ENCODE measurements at places on chromosomes 16 and 17.

- peak; percentile 96 for DNase-seq
These were observed 772 bp downstream of the CHD3 start for GRCh38 chr17:7889166-7889955.

- DNase-seq: peak; percentile 28
These were observed 167.5 kb downstream of the RAB11FIP4 start for GRCh38 chr17:31558748-31559583.

DNA sequence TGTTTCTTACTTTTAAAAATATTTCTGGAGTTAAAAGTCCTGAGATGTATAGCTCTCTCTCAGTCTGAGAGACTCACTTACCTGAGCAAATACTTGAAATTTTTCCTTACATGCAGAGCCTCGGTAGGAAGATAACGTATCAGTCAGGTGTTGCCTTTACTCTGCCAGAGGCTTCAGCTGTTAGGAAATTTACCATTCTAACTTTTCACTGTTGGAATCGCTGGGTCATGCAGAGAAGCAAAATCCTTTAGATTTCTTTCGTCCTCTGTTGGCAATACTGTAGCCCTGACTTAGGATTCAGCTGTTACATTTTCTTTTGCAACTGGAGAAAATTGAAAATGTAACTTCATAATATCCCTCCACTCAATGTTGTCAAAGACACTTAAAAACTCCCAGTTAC lies 20.0 kb upstream of the KCNJ16 start:
- no peak for DNase-seq

DNA sequence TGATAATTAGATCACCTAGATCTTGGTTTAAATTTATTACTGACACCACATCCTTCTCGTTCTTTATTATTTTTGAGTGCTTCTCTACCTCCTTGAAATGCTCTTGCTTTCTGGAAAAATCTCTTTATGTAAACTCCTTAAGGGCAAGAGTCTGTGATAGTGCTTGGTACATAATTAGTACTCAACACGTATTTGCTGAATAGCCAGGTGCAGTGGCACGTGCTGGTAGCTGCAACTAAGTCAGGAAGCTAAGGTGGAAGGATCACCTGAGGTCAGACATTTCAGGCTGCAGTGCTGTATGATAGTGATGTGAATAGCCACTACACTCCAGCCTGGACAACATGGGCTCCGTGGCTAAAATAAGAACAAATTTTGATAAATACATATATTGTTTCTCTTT lies 63.0 kb downstream of the PPM1E start:
- no peak for DNase-seq

DNA sequence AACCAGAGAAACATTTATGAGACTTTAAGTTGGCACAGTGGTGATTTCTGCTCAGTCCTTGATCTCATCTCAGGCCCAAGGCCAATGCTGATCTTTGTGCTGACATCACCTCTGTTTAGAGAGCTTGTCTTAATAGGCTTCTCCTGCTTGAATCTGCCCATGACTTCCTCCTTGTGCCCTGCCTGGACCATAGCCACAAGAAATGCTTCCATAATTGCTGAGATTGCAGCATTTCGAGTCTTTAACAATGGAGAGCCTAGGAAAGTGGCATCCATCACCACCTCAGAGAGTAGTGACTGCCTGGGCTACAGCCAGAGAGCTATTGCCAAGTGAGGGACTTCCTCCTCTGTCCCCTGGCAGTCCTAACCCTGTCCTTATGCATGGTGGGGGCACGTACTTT lies 25.1 kb upstream of the MMP2 start:
- no peak for DNase-seq

DNA sequence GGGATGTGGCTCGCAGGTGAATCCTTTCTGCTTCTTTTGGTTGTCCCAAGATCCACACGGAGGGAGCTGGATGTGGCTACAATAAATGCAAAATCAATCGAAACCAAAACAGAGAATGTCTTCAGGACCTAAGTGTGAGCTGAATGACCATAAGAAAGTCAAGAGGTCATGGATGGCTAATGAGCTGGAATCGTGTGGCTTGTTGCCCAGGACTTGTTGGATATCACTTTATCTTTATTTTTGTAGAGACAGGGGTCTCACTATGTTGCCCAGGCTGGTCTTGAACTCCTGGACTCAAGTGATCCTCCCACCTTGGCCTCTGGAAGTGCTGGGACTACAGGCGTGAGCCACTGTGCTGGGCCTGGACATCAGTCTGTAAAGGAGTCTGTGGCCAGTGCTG lies 326.8 kb upstream of the N4BP1 start:
- no peak for DNase-seq

- DNase-seq: no peak
These were observed 678 bp upstream of the BAIAP2 start for GRCh38 chr17:81034168-81034777.

DNA sequence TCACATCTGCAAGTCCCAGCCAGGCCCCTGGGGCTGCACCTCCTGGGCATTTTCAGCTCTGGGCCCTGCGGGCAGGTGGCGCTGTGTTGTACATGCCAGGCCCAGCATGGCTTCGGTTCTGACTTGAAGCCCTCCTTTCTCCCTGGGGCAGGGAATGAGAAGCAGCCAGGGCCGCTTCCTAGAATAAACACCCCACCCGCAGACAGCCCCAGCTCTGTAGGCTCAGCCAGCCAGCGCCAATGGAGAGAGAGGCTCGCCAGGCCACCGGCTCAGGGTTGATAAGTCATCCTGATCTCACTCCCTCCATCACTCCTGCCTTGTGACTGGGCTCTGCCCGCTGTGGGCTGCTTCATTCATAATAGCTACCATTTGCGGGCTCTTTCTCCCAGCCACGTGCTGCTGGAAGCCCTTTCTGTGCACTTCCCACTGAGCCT lies 6.0 kb upstream of the GLIS2 start:
- DNase-seq: no peak

DNA sequence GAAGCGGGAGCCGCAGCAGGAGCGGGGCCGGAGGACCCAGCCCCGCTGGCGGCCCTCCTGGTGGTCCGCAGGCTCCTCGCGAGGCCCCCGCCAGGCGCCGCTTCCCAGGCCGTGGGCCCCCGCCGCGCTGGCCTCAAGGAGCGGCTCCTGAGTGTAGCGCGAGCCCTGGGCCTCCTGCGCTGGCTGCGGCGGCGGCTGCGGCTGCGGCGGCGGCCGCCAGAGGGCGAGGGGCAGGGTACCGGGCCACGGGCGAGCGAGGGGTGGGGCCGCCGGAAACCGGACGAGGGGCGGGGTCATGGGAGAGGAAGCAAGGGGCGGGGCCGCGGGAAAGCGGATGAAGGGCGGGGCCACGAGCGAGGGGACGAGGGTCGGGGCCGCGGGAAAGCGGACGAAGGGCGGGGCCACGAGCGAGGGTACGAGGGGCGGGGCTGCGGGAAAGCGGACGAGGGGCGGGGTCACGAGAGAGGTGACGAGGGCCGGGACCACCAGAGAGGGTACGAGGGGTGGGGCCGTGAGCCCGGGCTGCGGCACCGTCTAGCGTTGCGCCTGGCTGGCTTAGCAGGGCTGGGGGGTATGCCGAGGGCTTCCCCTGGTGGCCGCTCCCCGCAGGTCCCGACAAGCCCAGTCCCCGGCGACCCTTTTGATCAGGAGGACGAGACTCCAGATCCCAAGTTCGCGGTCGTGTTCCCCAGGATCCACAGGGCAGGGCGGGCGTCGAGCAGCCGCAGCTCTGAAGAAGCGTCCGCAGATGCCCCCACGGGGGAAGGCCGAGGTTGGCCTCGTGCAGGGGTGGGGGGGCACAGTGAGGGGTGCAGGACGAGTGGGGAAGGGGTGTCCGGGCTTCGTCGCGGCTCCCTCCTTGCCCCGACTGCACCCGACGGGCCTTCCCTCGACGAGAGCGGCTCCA lies 1.7 kb downstream of the MYO15B start:
- DNase-seq: peak; percentile 68

DNA sequence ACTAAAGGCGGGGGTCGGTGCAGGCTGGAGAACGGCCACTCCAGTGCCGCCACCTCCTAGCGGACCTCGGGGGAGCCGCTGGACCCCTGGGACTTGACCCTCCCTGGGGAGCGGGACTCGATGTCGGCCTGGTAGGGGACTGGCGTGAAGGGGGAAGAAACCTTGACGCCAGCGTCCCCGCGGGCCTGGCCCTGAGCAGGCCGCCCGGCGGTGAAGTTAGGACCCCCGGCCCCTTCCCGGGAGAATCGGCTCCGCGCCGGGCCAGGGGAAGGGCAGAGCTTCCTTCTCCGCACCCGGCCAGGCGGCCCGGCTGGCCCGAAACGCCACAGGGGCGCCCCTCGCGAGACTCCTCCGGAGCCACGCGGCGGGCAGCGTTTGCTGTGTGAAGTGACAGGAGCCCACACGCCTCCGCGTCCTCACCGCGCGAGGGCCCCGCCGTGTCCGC lies 389 bp downstream of the DUS1L start:
- no peak for DNase-seq

DNA sequence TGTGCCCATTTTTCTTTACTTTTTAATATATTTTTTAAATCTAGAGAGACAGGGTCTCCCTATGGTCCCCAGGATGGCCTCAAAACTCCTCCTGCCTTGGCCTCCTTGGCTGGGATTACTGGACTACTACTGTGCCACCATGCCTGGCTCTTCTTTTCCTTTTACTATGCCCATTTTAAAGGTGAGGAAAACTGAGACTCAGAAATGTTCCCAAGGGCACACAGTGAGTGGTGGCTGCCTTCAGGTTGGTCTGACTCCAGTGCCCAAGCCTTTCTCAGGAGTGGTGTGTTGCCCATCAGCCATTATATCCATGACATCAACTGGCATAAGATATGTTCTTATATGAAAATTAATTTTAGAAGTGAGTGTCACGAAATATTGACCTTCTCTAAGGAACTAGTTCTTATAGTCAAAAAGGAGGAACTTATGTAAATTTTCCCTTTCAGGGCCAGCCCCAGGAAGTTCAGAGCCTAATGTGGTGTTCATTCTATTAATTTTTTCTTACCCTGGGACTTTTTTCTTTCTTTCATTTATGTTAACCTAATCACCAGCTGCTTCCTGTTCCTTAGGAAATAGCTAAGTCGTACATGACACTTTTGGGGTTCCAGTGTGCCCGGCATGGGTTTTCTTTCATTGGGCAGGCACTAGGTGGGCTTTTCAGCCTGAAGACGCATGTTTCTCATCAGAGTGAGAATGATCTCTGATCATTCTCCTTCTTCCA lies 17.9 kb upstream of the SPN start:
- DNase-seq: no peak

Measured in NCI-H1694 (cell line).